ELR (cell line): ENCODE measurements at places on chromosomes 6 and 20.

- DNase-seq = no peak
These were observed 440.1 kb downstream of the CBLN4 start for GRCh38 chr20:55565096-55565773.

DNA sequence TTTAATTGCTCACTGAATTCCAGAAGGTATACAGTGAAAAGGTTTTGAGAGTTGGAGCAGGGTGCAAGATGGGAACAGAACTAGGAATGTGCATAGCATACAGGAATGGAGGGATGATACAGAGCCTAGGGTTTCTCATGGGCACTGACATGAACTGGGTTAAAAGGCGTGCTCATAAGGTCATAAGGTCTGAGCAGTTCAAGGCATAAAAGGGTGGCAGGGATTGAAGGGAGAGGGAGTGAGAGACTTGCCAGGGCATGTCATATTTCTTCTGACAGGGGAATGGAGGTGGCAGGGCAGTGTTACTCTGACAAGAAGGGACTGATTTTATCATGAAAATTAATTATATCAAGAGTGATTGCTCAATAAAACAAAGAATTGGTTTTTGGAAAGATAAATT is 4.7 kb downstream of the MLIP start:
- no peak for DNase-seq

DNA sequence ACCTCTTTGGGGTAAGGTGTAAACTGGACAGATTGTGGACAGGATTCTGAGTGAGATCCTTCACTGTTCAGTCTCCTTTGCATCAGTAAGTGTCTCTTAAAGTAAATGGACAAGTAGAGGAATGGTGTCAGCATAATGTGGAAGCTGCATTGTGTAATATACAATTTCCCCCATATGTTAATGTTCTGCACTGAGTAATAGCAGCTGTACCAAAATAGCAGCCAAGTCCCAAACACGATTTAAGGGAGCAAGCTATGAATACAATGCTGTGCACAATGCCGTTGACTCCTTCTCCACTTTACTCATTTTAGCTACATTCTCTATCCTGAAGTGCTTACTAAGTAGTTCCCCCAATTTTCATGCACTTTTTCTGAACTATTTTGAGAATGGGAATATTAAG is 21.1 kb upstream of the TRIM26 start:
- DNase-seq = no peak

GRCh38 chr6:145669627-145670034 is 65.7 kb downstream of the EPM2A start:
- peak; percentile 83 for DNase-seq

DNA sequence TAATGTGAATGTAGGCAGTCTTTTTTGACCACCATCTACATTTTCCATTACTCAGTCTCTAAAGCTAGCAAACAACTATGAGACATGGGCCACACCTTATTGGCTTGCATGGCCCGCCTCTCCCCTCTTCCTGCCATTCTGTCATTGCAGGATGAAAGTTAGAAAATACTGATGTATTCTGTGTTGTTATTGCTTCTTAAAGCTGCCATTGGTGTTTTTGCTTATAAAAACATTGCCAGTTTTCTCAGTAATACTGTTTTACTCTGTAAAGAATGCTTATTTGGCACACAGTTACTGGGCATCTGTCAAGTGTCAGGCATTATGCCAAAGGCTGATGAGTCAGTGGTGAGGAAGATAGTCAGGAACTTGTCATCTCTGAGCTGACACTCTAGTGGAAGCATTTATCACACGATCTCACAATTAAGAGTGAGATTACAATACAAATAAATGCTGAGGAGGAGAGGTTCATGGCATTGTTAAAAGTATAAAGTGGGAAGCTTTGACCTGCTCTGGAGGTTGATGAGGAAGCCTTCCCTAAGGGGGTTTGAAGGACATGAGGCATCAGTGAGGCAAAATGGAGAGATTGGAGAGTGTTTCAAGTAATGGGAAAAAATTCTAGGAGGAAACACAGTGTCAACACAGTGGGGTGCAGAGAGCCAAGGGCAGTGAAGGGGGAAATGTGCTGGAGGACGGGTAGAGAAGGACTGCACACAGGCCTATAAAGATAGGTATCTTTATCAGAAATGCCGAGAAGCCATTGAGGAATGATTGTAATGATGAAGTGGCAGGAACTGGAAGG is 14.7 kb downstream of the KLHL32 start:
- peak; percentile 63 for DNase-seq

- peak; percentile 10 for DNase-seq
These were observed 2.0 kb downstream of the FYN start for GRCh38 chr6:111871207-111871606.

DNA sequence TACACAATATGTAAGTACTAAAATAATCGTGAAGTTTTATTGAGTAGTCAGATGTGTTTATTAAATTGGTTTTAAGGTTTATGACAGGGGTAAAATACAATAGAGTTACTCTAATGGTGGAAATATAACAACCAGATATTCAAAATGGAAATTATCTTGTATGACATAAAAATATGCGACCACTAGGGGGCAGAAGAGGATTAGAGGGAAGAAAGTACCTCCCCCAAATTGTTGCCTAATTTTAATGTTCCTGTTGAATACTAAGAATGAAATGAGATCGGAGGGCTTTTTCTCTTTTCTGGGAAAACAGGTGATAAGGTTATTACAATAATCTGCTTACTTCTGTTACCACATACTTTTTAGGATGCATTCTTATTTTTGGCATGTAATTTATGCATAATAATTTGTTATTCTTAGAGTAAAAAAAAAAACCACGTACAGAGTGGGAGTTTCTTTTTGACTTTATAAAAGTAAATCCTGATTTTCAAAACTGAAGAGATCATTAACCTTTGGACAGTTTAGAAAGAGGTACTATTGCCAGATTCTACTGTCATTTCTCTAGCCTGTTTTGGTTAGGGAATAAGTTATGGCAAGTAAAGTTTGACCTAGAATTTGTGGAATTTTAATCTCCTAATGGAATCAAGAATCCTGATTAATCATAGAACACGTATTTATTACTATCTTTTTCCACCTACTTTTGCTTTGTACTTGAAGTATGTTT is 159.2 kb downstream of the CD109 start:
- DNase-seq = peak; percentile 76

DNA sequence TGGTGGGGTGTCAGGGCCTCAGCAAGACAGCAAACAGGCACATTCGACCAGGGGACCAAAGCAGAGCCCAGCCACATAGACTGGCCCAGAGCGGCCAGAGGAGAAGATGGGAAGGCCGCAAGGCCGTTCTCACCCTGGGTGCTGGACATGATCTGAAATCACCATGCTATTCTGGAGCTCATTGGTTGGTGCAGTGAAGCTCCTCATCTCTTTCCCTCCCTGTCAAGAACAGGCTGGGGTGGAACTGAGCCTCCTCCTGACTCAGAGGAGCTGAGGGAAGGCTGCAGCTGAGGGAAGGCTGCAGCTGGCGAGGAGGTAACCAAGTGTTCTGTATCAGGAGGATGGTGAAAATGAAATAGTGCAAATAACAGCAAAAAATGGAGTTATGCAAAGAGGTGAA is 80.0 kb downstream of the AKAP7 start:
- DNase-seq = no peak

GRCh38 chr6:12504325-12504966 is 212.1 kb upstream of the PHACTR1 start:
- peak; percentile 60 for DNase-seq

DNA sequence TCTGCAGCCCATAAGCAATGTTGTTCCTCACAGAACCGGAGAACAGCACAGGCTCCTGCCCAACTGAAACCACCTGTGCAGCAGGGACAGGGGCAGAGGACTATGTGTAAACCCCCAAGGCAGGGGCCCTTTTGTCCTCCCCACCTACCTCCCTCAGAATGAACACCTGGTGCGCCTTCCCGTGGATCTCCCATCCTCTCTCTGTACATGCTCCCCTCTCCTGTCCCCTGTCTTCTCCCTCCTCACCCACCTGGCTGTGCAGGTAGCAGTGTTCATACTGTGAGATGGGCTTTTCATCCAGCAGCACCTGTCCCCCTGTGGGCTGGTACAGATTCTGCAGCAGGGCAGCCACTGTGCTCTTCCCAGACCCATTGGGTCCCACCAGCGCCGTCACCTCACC is 8.5 kb downstream of the TAP2 start:
- DNase-seq = no peak

- no peak for DNase-seq
These were observed 59.3 kb downstream of the DLL1 start for GRCh38 chr6:170231293-170232185.
